ENCODE measurements at places on chromosomes 1 and 21. TPM values are rescaled to one million over a fixed set of nuclear protein-coding genes. Genes with fewer than 3 reads are reported as not detected.
A peak's percentile ranks its signal among the peaks of the same experiment; 100 is the strongest.

PEF1 gene
- polyA plus RNA-seq = 82.8 TPM

GRCh38 chr1:47732489-47732888 is 264.7 kb downstream of the TRABD2B start:
- DNase-seq = no peak

DNA sequence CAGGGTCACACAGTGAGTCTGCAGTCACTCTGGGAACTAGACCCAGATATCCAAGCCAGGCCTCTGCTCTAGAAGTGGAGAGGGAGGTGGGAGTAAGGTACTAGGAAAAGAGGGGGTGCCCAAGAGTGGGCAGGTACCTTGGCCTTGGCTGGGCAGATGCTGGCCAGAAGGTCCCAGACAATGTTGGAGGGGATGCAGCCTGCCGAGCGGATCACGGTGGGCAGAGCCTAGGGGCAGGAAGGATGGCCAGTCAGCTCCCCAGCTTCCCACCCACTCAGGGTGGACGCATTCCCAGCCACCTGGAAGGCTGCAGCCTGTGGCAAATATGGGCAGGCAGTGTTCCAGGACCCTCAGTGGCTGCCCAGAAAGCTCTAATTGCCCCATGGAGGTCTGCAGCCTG is 23.3 kb downstream of the SPOCD1 start:
- no peak for DNase-seq

DNA sequence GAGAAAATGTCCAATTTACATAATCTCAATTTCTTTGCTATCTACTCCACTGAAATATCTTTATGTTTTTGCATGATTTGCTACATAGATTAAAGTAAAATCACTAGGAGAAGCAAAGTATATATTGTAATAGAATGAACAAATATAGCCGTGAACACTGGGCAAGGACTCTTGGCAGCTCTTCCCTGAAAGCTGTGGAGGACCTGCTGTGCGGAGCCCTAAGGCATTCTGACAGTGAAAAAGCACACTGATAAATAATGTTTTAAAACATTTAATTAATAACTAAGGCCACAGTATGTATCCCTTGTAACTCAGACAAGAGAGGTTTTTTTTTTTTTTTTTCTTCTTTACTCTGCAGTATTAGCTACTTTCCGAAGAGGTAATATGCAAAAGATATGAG is 256.1 kb upstream of the DPYD start:
- no peak for DNase-seq

GRCh38 chr1:205998457-205999241 is 4.5 kb downstream of the RAB7B start:
- no peak for DNase-seq

NTMT2 gene
- not detected for polyA plus RNA-seq

LMX1A gene
- polyA plus RNA-seq = not detected

- no peak for DNase-seq
These were observed 1.2 kb downstream of the RUSC1 start for GRCh38 chr1:155321639-155322503.

- DNase-seq = no peak
These were observed 148.3 kb downstream of the MATN1 start for GRCh38 chr1:30575066-30575465.

DNA sequence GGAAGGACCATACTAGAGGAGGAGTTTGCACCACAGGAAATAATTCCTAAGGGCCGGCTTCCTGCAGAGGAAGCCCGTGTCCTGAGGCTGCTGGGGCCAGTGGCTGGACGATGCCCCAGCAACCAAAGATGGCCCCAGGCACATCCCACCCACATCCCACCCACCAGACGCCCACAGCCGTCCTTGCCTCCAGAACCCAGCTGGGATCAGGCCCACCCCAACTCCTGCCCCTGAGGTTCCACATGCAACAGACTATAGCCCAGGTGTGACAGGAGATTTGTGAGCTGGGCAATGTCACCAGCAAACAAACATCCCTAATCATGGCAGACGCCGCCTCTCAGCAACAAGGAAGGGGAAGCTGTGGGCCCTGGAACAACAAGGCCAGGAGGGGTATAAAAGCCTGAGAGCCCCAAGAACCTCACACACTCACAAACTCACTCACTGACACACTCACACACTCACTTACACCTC is at the start of gene KRTAP10-9:
Gene KRTAP10-9, plus strand, starts transcription at position 421 of the 471 bp plus-strand sequence. CDS start 79 bp downstream, outside the sequence.
- DNase-seq = no peak

- no peak for DNase-seq
These were observed 118.0 kb upstream of the IFFO2 start for GRCh38 chr1:19074361-19074901.

- DNase-seq = no peak
These were observed 8.4 kb upstream of the KCNN3 start for GRCh38 chr1:154878371-154879037.

TMPRSS3 gene
- 1.8 TPM for polyA plus RNA-seq

- DNase-seq = no peak
These were observed 40.2 kb upstream of the SLC6A9 start for GRCh38 chr1:44071461-44071860.

RSPO1 gene
- polyA plus RNA-seq = 5.6 TPM

GRCh38 chr1:38052750-38053415 is 6.3 kb upstream of the POU3F1 start:
- no peak for DNase-seq

- DNase-seq = no peak
These were observed 68.4 kb downstream of the SCCPDH start for GRCh38 chr1:246792603-246793002.

DNA sequence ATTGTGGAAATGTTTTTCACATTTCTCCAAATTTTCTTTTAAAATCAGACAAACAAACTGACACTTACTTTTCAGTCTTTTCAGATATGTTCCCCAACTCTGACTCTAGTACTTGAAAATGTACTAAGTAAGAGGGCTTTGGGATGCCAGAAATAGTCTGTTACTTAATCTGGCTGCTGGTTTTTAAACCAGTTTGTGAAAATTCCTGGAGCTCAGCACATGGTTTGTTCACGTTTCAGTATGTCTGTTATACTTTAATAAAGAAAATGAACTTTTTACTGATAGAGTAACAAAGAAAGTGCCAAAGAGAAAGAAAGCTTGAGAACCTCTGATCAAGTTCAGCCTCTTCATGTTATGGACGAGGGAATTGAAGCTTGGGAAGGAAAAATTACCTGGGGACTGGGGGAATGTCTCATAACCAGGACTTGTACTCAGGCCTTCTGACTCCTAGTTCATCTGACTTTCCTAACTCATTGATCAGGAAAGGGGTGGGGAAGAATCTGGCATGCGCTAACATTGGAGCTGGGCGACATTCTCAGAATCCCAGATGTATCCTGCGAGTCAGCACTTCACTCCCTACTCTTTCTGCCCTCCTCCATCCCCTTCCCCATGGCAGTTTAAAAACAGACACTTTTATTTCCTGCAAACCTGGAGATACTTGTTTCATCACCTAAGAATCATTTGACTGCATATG is 30.8 kb upstream of the DNAJC6 start:
- no peak for DNase-seq

GRCh38 chr1:246308533-246309075 is 198.5 kb downstream of the SMYD3 start:
- DNase-seq = no peak

LCE2B gene
- not detected for polyA plus RNA-seq

TNFRSF18 gene
- not detected for polyA plus RNA-seq

C1orf116 gene
- 18.0 TPM for polyA plus RNA-seq

- no peak for DNase-seq
These were observed 253.2 kb upstream of the RRP15 start for GRCh38 chr1:218031901-218032300.

CDK18 gene
- 18.2 TPM for polyA plus RNA-seq

GRCh38 chr1:206970446-206970845 is at the start of gene FCAMR:
FCAMR (minus strand) TSS chr1:206970460; CDS start chr1:206970125, 335 bp downstream.
- no peak for DNase-seq

ASCL5 gene
- 0.06 TPM for polyA plus RNA-seq

- no peak for DNase-seq
These were observed 107.0 kb upstream of the IRF2BP2 start for GRCh38 chr1:234716908-234717375.

GRCh38 chr1:77424236-77424635 is 142.4 kb downstream of the AK5 start:
- no peak for DNase-seq

GRCh38 chr1:17725084-17725719 is 29.9 kb upstream of the ACTL8 start:
- DNase-seq = no peak

KRTAP10-12 gene
- not detected for polyA plus RNA-seq

GRCh38 chr1:93659822-93660503 is 21.7 kb downstream of the BCAR3 start:
- DNase-seq = no peak

- DNase-seq = no peak
These were observed 60.1 kb downstream of the TLR5 start for GRCh38 chr1:223082914-223083313.

- no peak for DNase-seq
These were observed 84.5 kb downstream of the PLXNA2 start for GRCh38 chr1:208159555-208160258.

- no peak for DNase-seq
These were observed 52.5 kb downstream of the NMNAT2 start for GRCh38 chr1:183365676-183366075.

SPRR2F gene
- not detected for polyA plus RNA-seq

DYRK3 gene
- 9.7 TPM for polyA plus RNA-seq

CDC42 gene
- polyA plus RNA-seq = 400 TPM

GRCh38 chr1:155014709-155015508 is 12.3 kb downstream of the ZBTB7B start:
- no peak for DNase-seq

IFNLR1 gene
- 4.3 TPM for polyA plus RNA-seq

GRCh38 chr1:182634306-182635072 is 30.3 kb upstream of the RGS16 start:
- DNase-seq = no peak

DNA sequence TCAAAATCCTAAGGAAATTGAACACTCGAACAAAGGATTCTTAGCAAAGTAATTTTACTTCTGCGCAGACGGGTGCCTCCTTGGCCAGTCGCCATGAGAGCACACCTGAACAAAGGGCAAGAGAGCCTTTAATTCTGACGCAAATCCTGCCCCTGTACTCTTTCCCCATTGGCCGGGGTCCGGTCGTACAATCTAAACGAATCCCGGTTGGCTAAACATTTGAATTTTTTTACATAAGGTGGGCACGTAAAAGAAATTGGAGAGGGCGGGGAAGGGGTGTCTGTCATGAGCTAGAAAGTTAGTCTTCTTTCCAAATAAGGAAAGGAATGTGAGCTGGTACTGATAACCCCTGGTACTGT is 8.2 kb upstream of the IL22RA1 start:
- peak; percentile 65 for DNase-seq

- DNase-seq = no peak
These were observed 44.9 kb downstream of the EVA1C start for GRCh38 chr21:32457360-32457840.

DNA sequence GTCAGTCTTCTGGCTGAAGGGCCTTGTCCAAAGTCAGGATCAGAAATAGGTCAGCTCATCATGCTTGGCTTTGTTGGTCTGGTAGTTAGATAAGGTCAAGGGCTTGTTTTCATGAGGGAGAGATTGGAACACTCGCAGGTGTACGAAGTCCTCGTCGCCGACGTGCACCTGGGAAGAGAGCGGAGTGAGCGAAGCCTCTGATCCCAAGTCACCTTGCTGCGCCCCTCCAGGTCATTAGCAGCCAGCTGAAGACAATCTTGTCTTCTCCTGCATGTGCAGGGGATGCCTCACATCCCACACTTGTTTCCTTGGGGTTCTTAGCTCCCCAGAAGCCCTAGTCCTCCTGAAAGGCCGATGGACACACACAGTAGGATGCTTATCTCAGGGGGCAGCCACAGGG is 1.9 kb downstream of the CSTB start:
- no peak for DNase-seq

GRCh38 chr21:40422896-40423635 is 423.9 kb downstream of the DSCAM start:
- DNase-seq = peak; percentile 31

RGS13 gene
- not detected for polyA plus RNA-seq

DNA sequence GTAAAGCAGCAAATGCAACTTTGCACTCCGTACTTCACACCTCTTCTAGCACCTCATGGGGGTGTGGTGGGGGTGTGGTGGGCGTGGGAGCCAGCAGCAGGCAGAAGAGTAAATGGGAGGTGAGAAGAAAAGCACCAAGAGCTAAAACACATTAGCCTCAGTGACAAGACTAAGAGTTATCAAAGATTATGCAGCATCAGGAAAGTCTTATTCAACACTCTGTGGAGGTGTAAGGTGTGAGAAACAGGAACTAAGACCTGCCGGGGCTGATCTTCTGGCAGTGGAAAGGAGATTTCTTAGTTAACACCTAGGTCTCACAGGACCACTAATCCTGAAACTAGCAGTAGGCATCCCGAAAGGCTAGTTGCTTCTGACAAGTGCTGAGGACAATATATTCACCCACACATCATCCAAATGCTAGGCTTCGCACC is 9.9 kb downstream of the TGFBR3 start:
- no peak for DNase-seq

DNA sequence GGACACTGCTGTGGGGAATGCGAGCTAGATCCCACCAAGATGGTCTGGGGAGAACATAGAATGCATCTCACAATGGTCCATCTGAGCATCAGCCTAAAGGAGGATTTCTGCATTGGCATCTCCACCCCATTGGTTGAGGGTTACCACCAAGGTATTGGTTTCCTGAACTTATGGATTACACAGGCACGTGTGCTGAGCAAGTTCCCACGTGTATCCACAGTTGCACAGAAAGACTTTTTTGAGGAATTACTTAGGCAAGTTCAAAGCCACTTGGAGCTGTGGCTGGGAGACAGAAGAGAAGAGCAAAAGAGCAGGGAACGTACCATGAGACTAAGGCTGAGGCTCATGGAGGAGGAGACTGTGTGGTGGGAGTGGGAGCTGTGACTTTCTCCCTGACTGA is 43.1 kb downstream of the KCNA2 start:
- DNase-seq = no peak
